ENCODE measurements at places on chromosomes 11 and 22.

- no peak for DNase-seq
Observed at GRCh38 chr22:47086596-47087248, 324.3 kb downstream of the TBC1D22A start.

GRCh38 chr22:31867386-31868153, 76.8 kb upstream of the YWHAH start:
- no peak for DNase-seq

- no peak for DNase-seq
Observed at GRCh38 chr11:115161876-115162275, 342.3 kb downstream of the CADM1 start.

DNA sequence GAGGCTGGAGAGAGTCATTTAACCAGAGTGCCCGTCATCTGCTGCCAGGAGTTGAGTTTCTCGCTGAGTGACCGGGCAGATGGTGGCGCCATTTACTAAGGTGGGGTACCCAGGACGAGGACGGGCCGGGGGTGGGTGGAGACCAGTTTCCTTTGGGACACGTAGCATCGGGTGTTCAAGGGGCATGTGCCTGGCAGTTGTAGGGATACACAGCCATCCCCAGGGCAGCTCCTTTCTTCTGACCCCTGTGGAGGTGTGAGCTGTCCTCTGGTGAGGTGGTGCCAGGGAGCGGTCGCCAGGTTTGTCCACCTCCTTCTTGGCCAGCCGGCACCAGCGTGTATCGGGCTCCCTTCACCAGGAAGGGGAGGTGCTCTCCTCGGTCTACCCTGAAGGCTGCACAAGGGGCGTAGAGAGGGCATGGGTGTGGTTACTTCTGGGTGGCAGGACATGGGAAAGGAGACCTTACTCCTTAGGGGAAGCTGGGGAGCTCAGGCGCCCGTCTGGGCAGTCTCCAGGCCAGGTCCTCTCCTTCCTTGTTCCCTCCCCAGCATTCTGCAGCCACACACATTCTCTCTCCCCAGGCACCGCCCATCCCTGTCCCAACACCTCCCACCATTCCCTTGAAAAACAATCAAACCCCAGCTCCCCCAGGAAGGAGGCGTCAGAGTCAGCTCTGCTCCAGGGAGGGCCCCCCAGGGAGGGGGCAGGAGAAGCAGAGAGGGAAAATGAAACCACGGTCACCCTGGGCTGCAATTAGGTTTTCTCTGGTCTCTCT, 10.3 kb upstream of the MB start:
- DNase-seq, result peak; percentile 69

GRCh38 chr11:15864026-15864805, 492.1 kb downstream of the SOX6 start:
- no peak for DNase-seq

Measured in HCT116 (cell line).